ENCODE measurements at places on chromosomes 7 and 10.

- DNase-seq = peak; percentile 65
These were observed 33.5 kb downstream of the DPY19L1 start for GRCh38 chr7:35003679-35004303.

- peak; percentile 85 for DNase-seq
These were observed 18.1 kb downstream of the MINDY4 start for GRCh38 chr7:30789334-30789711.

- DNase-seq = no peak
These were observed 26.4 kb downstream of the ENTPD1 start for GRCh38 chr10:95782318-95782717.

DNA sequence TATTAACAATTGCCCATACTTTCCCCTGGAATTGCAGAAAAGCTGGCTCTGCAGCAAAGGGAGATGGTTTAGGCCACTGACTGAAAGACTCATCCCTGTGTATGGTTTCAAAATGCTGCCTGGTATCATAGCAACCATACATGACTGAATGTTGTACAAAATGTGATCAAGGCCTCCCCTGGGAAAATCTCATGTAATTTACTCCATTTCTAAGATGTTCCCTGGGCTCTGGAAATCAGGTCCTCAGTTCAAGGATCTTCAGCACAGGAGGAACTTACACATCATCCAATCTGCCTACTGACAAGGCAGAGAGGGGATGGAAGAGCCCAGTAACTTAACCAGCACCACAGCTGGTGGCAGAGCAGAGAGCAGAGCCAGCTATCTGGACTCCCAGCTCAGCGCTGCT, 111.8 kb downstream of the JAZF1 start:
- peak; percentile 33 for DNase-seq

GRCh38 chr10:110036640-110037039, 28.9 kb downstream of the ADD3 start:
- DNase-seq = no peak

GRCh38 chr7:20578257-20578771, 37.2 kb upstream of the ABCB5 start:
- DNase-seq = no peak

DNA sequence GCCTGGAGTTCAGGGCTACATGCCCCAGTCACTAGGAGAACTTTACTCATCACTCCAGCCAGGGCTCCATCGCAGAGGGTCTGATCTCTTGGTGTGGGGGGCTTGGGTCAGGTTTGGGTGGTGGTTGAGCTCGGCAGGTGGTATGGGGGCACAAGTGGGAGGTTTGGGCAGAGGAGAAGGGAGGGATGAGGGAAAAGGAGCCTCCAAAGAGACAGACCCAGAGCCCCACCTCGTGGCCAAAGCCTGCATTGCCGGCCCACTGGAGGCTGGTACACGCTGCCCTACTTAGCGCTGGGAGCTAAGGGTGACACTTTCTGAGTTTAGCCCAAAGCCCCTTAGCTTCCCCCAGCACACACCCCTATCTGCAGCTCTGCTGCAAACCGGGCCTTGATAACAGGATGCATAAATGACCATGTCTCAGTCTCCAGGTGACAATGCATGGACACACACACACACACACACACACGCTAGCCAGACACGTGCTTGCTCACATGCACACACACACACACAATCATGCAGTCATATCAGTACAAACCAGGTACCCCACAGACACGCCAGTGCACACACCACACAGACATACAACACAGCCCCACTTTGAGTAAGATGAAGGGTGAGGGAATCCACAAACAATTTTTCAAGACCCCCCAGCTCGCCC, 14.7 kb downstream of the LZTS2 start:
- DNase-seq = peak; percentile 56

DNA sequence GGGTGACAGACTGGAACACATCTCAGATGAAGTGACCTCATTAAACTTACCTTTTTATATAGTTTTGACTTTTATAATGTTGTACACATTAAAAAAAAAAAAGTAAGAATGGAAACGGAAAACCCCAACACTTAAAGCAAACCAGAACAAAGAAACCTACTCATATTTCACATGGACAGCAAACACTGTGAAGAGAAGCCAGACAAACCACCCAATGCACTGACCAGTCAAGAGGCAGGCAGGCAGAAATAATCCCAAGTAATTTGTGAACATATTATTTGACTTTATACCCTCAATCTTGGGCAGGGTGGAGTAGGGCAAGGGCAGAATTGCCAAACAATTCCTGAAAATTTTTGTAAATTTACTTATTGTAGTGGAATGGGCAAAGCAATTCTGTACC, 39.8 kb downstream of the WAPL start:
- DNase-seq = no peak

GRCh38 chr7:17031906-17032551, 150.2 kb upstream of the AGR3 start:
- no peak for DNase-seq

DNA sequence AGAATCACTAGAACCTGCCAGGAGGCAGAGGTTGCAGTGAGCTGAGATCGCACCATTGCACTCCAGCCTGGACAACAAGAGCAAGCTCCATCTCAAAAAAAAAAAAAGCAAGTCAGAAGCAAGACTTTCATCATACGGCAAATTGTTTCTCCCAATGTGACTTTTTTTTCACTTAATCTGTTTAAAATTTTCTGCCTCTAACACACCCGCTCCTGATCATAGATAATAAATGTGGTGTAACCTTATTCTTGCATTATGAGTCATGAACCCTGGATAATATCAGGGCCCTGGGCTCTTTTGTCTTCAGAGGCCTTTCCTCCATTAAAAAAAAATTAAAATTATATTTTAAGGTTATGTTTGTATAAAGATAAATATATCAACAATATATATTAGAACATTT, 111.4 kb upstream of the JCAD start:
- no peak for DNase-seq

DNA sequence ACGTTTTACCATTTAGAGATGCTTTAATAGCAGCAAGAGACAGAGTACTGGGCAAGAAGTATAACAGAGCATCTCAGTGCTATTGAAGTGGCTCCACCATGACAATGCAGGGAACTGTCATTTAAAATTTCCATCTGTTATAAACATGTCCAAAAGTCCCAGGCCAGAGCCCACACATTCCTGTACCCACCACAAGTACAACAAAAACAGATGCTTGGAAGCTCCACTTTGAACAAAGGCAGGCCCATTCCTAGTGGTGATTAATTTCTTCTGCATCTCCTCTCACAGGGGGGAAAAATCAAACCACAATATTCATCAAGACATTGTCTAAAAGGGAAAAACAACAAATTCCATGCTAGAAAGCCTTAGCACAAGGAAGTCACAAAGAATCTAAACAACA, 627.9 kb downstream of the PARD3 start:
- DNase-seq = peak; percentile 15

DNA sequence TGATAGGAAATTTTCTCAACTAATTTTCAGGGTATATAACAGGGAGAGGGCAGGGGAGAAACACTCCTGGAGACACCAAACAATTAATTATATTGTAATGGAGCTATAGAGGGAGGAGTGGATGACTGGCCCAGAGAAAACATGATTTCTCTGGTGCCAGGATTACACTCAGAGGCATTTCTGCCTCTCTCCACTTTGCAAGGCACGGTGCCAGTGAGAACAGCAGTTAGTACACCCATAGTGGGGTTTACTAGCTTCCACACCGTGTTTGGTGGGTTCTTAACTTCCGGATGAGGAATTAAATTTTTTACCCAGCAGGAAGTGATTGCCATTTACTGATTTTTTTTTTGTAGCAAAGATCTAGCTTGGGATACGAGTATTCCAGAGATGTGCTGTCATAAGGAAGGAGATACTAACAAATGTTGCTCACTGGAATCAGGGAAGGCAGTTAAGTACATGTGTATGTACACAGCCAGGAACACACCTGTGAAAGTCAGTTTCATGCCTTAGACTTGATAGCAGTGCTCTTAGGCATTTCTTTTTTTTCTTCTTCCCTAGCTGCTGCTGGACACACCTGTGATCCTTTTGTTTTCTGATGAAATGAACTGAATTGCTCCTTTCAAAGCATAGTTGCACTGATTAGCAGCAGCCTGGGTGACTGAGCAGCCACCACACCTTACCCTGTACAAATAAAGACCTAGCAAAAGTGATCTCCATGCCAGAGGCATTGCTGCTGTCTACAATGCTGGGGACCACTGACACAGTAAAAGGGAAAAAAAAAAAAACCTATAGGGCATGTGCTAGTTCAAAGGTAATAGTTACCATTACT, 58.1 kb downstream of the POLL start:
- DNase-seq = no peak

DNA sequence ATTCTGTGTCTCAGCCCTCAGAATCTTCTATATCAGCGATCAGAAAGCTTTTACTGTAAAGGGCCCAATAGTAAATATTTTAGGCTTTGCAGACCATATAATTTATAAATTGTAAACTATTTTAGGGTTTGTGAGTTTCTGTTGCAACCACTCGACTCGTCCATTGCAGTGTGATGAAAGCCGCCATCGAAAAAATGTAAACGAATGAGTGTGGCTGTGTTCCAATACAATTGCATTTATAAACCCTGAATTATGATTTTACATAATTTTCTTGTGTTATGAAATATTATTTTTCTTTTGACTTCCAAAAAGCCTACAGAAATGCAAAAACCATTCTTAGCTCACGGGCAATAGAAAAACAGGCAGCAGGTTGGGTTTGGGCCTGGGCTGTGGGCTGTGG, 62.5 kb upstream of the ADO start:
- DNase-seq = no peak

DNA sequence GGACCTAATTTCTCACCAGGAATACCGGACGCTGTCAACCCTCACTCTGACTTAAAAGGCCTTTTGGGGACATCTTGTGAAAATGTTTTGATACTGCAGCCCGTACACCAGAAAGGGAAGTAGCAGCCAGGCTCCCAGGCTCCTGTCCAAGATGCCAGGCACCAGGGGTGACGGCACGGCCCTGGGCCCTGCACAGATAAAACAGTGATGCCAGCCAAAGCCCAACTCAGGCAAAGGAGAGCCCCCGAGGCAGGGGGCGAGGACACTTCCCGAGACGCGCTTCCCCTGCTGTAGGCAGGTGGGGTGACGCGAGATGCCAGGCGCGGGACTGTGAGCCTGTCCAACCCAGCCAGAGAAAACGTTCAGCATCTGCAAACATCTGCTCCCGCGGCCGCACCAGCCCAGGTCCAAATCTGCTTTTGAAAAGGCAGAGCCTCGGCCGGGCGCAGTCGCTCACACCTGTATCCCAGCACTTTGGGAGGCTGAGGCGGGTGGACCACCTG, 15.7 kb downstream of the ZFAND2A start:
- no peak for DNase-seq

- no peak for DNase-seq
These were observed 370.1 kb upstream of the GALNT17 start for GRCh38 chr7:70761711-70762328.

DNA sequence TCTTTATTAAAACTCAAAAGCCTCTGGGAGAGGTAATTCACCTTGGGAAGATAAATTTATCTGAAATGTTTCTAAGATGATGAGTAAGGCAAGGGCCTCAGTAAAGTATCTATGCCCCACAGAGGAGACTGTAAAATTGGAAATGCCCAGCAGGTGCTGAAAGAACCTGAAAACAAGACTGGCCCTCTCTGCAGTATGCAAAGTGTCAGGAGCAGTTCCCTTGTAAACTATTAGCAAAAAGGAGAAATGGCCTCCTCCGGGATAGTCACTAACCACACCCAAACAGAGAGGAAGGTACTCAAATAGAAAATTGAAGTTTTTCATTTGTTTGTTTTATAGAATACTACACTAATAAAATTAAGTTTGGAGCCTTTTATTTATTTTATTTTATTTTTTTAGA, 81.2 kb downstream of the FZD1 start:
- no peak for DNase-seq

GRCh38 chr10:52313256-52313932, 687 bp upstream of the DKK1 start:
- peak; percentile 22 for DNase-seq

DNA sequence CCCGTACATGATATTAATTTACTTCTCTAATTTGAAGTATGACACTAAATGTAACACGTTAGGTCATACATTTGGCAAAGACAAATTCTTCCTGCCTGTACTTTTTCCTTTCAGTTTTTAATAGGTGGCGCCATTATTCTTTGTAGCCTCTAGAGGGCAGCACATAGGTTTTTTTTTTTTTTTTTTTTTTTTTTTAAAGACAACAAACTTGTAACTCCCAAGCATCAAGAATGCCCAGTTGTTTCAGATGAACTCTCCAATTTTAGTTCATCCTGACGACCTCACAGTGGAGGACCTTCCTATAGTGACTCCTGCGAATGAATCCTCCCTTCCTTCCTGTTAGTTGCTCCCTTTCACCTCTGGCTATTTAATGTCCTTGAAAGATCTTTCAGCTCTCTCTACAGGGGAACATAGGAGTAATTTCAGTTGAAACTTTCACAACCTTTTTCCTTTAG, 139.3 kb upstream of the HDAC9 start:
- peak; percentile 48 for DNase-seq

GRCh38 chr10:53403688-53404087, 631.1 kb upstream of the MBL2 start:
- no peak for DNase-seq

DNA sequence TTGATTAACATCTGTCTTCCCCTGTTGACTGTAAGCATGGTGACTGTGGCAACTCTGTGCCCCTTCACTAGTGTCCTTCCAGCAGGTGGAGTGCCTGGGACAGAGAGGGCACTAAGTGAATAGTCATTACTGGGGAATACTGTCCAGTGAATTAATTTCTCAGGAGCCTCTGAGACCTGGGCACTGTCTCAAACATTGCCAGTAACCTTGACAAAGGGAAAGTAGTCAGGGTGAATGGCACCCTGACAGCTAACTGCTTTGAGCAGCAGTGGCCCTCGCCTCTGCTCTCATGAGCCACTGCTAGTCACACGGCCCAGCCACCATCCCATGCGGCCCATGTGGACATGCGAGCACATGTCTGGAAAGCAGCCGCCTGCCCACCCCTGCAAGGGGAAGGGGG, 13.1 kb upstream of the GRB10 start:
- DNase-seq = no peak

DNA sequence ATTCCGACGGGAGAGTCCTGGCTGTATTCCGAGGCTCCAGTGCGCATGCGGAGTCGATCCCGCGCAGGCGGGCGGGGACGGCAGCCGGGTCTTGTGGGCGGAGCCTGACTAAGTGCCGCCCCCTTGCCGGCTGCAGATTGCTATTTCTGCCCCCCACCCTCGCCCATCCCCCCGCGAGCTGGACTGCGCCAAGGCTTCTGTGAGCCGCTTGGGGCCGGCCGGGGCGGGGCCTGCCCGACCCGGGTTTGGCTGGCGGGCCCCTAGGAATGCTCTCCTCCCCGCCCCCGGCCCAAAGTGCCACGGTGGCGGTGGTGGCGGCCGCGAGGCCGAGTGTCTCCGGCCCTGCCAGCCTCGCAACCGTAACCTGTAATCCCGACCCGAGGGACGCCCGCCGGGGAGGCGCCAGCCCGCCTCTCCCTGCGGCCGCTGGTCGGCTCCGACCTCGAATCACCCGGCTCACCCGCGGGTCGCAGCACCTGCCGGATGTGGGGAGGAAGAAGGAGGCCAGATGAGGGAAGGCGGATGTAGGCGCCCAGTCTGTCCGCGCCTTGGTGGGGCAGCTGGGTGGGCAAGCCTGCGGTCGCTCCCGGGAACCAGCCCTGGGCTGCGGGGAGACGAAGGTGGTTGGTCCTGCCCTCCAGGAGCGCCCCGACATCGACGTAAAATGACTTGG, 702 bp upstream of the KAZALD1 start:
- peak; percentile 90 for DNase-seq

Measured in HCEC 1CT (cell line).